Activated CD4-positive, alpha-beta T cell treated with anti-CD3 and anti-CD28 coated beads, Interleukin-2, amount 50 U/mL, for 4 hours (primary cell): ENCODE measurements at places on chromosomes 5 and 9.
A peak's percentile ranks its signal among the peaks of the same experiment; 100 is the strongest.

- no peak for DNase-seq
Observed at GRCh38 chr5:137667341-137667740, 68.5 kb downstream of the KLHL3 start.

DNA sequence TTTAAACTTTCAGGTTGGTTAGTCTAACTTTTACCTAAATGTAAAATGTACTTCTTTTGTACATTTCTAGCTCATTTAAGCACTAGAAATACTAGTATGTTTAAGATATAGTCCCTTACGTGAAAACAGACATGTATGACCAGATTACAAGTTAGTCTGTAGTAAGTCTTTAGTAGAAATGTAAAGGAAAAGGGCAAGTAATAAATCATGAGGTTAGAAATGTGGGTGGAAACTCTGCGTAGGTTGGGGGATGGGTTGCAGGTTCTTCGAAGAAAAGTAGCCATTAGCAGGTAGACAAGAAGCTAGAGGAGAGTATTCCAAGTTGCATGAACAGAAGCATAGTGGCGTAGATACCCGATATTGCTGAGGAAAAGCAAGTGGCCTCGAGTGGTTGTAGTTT is 22.9 kb downstream of the RAD1 start:
- DNase-seq: no peak

DNA sequence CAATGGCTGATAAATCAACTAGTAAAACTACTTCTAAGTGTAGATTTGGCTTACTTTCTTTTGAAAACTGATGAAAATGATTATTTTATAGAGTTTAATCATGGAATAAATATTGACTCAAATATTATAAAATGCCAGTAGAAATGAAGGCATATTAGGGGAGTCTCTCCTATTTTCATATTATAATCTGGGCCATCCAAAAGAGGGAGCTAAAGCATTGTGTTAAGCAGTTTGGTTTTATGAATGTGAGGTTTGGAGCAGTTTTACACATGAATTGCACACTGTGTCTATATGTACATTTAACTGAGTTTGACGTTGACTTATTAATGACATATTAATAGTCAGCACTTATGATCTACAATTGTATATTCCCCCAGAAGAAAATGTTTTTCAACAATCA is 17.4 kb downstream of the CDH9 start:
- DNase-seq: no peak

DNA sequence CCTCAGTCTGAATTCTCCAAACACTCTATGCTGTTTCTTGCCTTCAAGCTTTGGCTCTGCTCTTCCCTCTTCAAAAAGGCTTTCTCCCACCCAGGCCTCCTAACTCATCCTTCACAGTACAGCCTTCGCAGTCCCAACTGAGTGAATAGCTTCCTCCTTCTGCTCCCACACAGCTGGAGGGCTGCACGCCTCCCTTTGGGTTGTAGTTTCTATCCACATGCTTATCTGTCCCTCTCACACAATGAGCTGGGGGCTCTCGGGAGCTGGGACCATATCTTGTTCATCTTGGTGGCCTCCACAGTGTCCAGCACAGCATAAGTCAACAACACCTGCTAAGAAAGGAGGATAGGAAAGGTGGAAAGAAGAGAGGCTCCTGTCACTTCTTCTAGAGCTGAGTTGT is 69.5 kb upstream of the XPA start:
- no peak for DNase-seq

GRCh38 chr5:57750891-57751290 is 268.3 kb upstream of the ACTBL2 start:
- DNase-seq: no peak

- no peak for DNase-seq
Observed at GRCh38 chr9:8078641-8079140, 279.1 kb upstream of the DMAC1 start.

- no peak for DNase-seq
Observed at GRCh38 chr9:35350212-35350611, 139.7 kb upstream of the RUSC2 start.

DNA sequence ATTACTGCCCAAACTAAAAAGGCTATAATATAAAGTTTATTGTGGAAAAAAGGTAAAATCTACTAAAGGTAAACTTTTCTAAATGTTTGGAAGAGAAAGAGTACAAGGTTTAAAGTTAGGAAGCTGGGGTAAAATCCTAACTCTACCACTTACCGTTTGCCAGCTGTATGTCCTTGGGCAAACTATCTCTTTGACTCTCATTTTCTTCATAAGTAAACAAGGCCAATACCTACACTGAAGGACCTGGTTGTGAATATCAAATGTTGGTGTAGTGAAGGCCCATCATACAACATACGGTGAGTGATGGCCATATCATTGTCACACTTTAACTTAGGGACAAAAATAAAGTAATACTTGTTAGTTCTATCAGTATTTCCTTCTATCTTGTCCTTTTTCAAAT is 34.9 kb downstream of the ABHD17B start:
- no peak for DNase-seq

GRCh38 chr5:68499987-68500386 is 284.4 kb downstream of the PIK3R1 start:
- DNase-seq: no peak

- no peak for DNase-seq
Observed at GRCh38 chr5:42168091-42168670, 243.1 kb downstream of the FBXO4 start.

- DNase-seq: no peak
Observed at GRCh38 chr5:124342027-124342471, 404.4 kb downstream of the ZNF608 start.

DNA sequence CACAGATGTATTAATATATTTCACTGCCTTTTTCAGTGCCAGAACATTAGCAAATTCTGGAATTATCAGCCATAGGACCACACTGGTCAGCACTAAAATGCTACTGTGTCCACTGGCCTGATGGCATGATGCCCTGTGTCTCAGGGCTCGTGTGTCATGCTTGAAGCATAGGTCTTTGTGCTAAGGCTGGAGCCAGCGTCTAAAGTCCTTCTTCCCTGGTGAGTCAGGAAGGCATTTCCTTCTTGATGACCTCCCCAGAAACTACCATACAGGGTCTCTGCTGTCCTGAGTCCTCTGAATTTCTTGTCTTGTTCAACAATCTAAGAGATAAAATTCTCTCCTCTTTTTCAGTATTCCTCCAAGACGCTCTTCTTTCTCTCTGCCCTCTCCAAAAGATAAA is 489.9 kb downstream of the PSAT1 start:
- DNase-seq: no peak

- no peak for DNase-seq
Observed at GRCh38 chr5:150461231-150461630, 11.7 kb upstream of the RPS14 start.

DNA sequence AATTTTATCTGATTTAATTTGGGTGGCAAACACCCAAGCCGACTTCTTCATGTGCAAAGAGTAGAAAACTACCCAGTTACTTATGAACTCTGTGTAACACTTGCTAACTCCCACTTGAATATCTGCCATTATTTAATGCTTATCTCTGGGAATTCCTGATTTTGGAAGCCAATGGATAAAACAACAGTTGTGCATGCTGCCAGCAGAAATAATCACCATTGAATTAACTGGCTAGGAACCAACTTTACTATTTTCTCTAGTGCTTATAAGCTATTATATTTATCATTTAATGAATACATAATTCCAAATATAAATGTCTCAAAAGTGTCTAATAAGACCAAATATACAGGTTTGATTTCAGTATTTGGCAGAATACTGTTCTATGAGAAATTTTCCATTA is 85.7 kb downstream of the IZUMO3 start:
- no peak for DNase-seq

DNA sequence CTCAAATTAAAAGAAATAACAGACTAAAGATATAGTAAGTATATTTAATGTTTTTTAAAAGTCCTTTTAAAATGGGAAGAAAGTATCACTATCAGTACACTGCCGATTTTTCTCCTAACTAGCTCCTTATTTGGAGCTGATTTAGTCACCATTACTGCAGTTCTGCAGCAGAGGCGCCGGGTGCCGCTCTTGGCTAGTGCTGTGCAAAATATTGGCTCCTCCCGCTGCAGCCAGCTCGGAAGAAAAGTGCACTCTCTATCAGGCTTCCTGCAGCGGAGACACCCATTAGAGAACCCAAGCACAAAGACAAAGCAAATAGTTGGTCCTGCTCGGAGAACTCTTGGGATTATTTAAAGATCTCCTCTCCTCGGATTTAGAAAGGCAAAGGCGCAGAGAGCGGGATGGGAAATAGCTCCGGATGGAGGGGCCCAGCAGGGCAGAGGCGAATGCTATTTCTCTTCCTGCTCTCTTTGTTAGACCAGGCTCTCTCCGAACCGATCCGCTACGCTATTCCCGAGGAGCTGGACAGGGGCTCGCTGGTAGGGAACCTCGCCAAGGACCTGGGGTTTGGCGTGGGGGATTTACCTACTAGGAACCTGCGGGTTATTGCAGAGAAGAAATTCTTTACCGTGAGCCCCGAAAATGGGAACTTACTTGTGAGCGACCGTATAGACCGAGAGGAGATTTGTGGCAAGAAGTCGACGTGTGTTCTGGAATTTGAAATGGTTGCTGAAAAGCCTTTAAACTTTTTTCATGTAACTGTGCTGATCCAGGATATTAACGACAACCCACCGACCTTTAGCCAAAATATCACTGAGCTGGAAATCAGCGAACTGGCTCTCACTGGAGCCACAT is at the start of gene PCDHGB3:
TSS of gene PCDHGB3 (plus strand) at position 249 of the 855 bp plus-strand sequence. CDS start at position 402, 153 bp downstream.
- DNase-seq: peak; percentile 25

GRCh38 chr9:134619448-134619982 is 22.1 kb upstream of the COL5A1 start:
- no peak for DNase-seq

DNA sequence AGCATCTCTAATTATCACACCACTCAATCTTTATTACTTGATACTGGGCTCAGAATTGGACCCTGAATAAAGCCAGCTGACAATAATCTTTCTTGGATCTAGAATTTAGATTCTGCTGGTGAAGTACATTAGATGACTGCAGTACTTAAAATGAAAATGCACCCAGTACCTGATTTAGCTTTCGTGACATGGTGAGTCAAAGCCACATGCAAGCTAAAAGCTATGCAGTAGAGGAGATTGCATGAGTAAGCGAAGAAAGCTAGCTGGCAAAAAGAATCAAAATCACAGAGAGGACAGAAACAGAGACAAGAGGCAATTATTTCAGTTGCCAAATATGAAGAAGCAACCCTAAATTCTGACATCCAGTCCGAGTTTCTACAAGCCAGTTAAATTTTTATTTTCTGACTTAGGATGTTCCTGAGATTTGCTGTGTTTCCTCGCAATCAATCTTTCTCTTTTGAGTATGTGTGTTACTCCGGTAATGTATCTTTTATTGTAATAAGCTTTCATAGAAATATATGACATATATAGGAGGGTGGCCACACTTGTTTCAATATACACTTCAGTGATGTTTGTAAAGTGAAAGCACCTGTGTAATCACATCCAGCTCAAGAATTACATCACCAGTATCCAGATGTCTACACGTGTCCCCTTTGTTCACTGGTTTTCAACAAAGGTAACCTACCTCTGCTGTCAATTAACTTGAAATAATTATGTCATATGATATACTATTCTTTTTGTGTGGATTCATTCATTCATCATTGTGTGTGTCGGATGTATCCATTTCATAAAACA is 101.7 kb downstream of the CDH18 start:
- no peak for DNase-seq

DNA sequence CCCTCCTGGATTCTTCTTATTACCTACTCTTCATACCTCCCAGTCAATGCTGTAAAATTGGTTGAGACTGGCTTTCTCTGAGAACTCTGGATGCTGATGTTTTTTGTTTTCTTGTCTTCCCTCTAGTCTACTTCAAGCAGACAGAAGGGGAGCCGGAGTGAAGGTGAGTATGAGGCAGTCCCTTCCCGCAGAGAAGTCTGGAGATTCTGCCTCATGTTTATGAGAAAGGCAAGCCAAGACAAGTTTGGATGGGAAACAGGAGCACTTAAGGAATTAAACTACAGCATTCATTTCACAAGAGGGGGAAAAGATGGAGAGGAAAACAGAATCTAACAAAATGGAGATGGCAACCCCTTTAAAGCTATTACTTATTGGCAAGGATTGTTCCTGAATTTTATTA is 246.1 kb downstream of the TRIM32 start:
- DNase-seq: no peak

DNA sequence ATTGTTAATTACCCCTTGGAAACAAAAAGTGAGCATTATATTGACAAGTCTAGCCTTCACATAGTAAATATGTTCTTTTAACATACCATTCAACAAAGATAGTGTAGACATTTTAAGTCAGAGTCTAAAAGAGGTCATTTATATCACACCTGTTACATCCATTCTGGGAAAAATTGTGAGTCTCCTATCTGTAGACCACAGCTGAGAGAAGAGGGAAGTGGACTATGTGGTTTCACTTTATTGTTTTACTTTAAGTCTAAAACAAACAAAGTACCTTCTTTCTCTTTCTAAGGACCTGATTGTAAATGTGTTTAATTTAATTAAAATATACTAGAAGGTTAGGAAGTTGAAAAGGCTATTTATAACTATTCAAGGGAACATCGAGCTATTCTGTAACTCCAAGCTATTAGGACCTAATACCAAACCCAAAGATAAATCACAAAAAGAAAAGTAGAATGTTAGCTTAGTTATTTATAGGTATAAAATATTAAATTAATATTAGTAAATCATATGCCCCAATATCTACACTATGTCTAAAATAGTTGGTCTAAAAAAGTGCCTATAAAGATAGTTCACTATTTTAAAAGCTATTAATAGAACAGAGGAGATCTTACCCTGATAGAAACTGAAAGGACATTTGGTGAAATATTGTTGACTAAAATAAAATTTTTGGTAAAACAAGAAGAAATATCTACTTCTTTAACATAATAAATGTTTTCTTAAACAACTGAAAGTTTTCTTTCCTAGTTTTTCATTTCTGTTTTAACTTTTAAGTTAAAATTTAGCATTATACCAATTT is 134.9 kb downstream of the TMEM167A start:
- no peak for DNase-seq

DNA sequence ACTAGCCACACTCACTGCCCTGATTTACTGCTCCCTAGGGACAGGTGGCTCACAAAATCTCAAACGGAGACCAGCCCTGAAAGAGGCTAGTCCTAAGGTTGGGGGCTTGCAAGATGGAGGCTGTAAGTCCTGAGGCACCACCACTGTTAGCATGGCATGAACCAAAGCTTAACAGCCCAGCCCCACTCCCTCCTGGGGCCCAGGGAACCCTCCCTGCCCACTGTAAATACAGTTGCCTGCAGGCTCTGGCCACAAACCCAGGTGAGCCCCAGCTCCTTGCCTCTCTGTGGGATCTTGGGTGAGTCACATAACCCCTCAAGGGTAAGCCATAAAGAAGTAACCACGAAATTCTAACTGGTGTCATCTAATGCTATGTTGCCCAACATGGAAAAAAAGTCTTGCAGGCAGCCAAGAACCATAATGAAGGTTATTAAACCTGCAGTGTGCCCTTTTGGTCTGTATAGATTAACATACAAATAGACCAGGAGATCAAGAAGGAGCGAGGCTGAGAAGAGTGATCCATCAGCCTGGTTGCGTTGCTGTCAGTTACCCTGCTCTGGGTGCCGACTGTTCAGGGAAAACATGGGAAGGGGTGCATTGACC is 1.7 kb upstream of the POMT1 start:
- peak; percentile 36 for DNase-seq

GRCh38 chr9:87950296-87950695 is 24.0 kb downstream of the CDK20 start:
- DNase-seq: no peak
